Aorta (tissue), 5 donors: ENCODE measurements at places on chromosomes 2 and 18. TPM values are rescaled to one million over a fixed set of nuclear protein-coding genes. Genes with fewer than 3 reads are reported as not detected.
A peak's percentile ranks its signal among the peaks of the same experiment; 100 is the strongest.

- no peak overlapping the region for H3K4me3 ChIP-seq
- no peak overlapping the region for H3K27ac ChIP-seq
- no peaks in the 10 kb centered on the region for H3K36me3 ChIP-seq
- H3K4me1 ChIP-seq = no peaks in the 10 kb centered on the region
- H3K27me3 ChIP-seq = no peaks in the 10 kb centered on the region
- DNase-seq = no peak
These were observed 336.1 kb downstream of the OSR1 start for GRCh38 chr2:19022334-19022733.

Gene SP140
- polyA plus RNA-seq = 0.13 TPM

Gene ITGA4
- polyA plus RNA-seq = 4.5 TPM

Gene ACMSD
- not detected for polyA plus RNA-seq

Gene ASAP2
- 42.4 TPM for polyA plus RNA-seq

Gene CROCC2
- polyA plus RNA-seq = not detected

- no peak overlapping the region for H3K4me3 ChIP-seq
- H3K4me1 ChIP-seq = no peaks in the 10 kb centered on the region
- H3K27me3 ChIP-seq = no peaks in the 10 kb centered on the region
- no peak overlapping the region for H3K27ac ChIP-seq
- H3K36me3 ChIP-seq = no peaks in the 10 kb centered on the region
These were observed 50.2 kb upstream of the KCNE4 start for GRCh38 chr2:223001797-223002175.

DNA sequence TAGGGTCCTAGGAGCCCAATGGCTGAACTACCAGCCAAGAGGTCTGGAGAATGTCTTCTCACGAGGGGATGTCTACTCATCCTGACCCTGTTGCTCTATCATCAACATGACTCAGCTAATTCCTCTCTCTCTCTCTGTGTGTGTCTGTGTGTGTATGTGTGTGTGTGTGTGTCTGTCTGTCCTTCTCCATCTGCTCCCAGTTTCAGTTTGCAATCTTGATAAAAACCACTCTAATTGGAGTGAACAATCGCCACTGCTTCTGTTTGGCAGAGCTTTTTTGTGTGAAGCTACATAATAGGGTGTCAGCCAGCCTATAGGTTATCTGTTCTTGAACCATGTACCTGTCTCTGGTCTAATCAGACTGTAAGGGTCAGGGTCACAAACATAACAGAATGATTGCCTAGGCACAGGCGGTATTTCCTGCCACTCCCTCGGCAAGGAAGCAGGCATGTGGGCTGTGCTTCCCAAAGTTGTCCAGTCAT, 219.8 kb downstream of the SH3BP4 start:
- H3K4me3 ChIP-seq = no peak overlapping the region
- no peaks in the 10 kb centered on the region for H3K27me3 ChIP-seq
- no peak overlapping the region for H3K27ac ChIP-seq
- DNase-seq = no peak
- no peaks in the 10 kb centered on the region for H3K4me1 ChIP-seq

Gene NR4A2
- polyA plus RNA-seq = 5.8 TPM

DNA sequence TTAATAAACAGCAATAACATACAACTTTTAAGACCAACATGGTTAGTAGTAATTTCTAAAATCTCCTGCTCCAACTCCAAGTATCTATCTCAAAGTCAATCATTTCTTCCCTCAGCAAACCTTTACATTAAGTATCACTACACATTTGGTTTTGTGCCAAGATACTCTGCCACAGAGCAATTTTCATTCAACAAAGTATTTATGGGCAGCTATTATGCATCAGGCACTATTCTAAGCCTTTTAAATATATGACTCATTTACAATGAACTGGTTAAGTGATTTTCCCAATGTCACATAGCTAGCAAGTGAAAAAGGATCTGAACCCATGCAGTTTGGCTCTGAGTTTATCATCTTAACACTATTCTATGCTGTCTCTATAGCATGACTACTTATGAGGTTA, 264.3 kb downstream of the NOL4 start:
- no peaks in the 10 kb centered on the region for H3K4me1 ChIP-seq
- no peak overlapping the region for H3K27ac ChIP-seq
- H3K4me3 ChIP-seq = no peak overlapping the region
- no peaks in the 10 kb centered on the region for H3K36me3 ChIP-seq
- DNase-seq = no peak
- no peaks in the 10 kb centered on the region for H3K27me3 ChIP-seq

- H3K4me1 ChIP-seq = peaks cover 5% of the 10 kb centered on the region
- no peaks in the 10 kb centered on the region for H3K27me3 ChIP-seq
- H3K36me3 ChIP-seq = no peaks in the 10 kb centered on the region
- H3K27ac ChIP-seq = no peak overlapping the region
- DNase-seq = no peak
- no peak overlapping the region for H3K4me3 ChIP-seq
These were observed 160.5 kb upstream of the KCNJ3 start for GRCh38 chr2:154537843-154538450.

DNA sequence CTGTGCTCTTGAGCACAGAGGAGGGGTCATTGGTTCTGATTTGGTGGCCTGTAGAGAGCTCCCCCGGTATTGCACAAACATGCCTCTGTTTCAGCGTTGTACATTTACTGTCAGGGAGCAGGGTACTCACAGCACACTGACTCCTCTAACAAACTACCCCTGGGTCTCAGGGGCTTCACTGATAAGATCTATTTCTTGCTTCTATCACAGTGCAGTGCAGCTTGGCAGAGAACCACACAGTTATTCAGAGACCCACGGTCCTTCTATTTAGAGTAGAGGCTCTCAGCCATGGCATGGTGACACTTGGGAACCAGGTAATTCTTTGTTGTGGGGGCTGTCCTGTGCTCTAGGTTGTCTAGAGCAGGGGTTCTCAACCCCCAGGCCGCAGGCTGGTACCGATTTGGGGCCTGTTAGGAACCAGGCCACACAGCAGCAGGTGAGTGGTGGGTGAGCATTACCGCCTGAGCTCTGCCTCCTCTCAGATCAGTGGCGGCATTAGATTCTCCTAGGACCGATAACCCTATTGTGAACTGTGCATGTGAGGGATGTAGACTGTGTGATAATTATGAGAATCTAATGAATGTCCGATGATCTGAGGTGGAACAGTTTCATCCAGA, 133.4 kb upstream of the MYCN start:
- H3K36me3 ChIP-seq = no peaks in the 10 kb centered on the region
- no peaks in the 10 kb centered on the region for H3K4me1 ChIP-seq

DNA sequence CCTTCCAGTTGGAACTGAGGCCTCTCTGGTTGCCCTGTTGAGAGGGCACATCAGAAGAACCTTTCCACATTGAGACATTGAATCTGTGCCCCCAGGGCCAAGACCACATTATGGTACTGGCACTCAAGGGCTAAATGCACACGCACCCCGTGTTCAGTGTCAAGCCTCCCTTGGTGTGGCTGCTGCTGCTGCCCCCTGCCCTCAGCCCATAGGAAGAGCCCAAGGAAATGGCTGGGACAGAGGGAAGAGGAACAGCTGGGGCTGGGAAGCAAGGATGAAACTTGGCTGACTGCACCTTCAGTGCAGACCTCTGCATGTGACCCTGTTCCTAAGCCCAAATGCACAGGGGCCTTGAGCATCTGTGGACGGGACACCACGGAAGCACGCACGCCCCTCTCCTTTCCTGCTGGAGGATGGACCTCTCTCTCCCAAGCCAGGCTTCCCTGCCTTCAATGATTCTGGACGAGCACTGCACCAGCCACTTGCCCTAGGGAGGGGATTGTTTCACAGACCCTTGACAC, 40.2 kb downstream of the NIFK start:
- H3K36me3 ChIP-seq = no peaks in the 10 kb centered on the region
- H3K4me1 ChIP-seq = no peaks in the 10 kb centered on the region
- H3K27ac ChIP-seq = no peak overlapping the region
- DNase-seq = no peak
- no peak overlapping the region for H3K4me3 ChIP-seq
- H3K27me3 ChIP-seq = no peaks in the 10 kb centered on the region

DNA sequence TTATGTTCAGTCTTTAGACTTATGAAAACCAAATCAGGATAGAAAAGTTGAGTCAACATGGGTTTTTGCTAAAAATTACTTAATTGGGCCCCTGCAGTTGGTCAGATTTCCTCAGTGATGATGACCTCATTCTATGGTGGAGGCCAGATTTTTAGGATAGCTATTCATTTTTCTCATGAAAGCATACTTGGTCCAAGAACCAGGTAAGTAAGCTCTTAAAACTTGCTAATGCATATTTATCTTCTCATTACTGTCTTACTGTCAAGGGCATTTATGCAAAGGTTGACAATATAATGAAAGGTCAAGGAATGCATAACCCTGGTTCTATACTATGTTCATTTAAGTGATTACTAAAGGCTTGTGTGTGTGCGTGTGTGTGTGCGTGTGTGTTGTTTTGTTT, 650.6 kb downstream of the SATB2 start:
- no peaks in the 10 kb centered on the region for H3K27me3 ChIP-seq
- H3K4me3 ChIP-seq = no peak overlapping the region
- no peaks in the 10 kb centered on the region for H3K4me1 ChIP-seq

DNA sequence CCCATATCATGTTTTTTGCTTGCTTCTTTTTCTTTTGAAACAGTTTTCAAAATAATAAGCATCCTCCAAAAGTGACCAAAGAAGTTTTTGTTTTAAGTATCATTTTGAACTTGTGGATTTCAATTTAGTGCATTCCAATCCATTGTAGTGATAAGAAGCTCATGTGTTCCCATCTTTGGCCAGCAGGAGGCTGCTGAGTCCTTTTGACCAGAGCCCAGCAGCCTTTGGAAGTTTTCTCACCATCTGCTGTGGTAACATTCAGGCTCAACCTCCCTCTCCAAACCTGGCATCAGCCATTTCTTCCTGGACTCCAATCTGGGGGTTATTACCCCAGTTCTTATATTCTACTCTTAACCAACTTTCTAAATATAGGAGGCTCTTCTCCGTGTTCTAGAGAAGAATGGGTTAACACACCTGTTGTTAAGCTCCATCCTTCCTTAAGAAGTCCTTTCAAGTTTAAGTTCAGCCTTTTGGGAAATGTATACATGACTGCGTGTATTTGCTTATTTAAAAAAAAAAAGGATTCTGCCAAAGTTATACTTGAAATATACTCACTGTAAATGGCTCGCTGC, 39.0 kb upstream of the MAL start:
- H3K27me3 ChIP-seq = no peaks in the 10 kb centered on the region
- H3K4me1 ChIP-seq = no peaks in the 10 kb centered on the region
- H3K27ac ChIP-seq = no peak overlapping the region
- no peak overlapping the region for H3K4me3 ChIP-seq
- no peaks in the 10 kb centered on the region for H3K36me3 ChIP-seq

GRCh38 chr2:240024766-240025165, 376 bp downstream of the NDUFA10 start:
- H3K4me3 ChIP-seq = peak overlapping the region; percentile 86
- no peaks in the 10 kb centered on the region for H3K27me3 ChIP-seq
- no peaks in the 10 kb centered on the region for H3K4me1 ChIP-seq
- no peak for DNase-seq

DNA sequence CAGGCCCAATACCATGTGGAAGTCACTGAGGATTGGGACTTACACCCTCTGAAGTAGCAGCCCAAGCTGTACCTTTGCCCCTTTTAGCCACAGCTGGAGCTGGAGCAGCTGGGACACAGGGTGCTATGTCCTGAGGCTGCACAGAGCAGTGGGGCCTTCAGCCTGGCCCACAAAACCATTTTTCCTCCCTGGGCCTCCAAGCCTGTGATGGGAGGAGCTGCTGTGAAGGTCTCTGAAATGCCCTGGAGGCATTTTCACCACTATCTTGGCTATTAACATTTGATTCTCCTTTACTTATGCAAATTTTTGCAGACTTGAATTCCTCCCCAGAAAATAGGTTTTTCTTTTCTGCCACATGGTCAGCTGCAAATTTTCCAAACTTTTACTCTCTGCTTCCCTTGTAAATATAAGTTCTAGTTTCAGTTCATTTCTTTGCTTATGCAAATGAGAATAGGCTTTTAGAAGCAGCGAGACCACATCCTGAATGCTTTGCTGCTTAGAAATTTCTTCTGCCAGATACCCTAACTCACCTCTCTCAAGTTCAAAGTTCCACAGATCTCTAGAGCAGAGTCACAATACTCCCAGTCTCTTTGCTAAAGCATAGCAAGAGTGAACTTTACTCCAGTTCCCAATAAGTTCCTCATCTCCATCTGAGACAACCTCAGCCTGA, 213.8 kb upstream of the MGAT5 start:
- DNase-seq = no peak
- H3K4me1 ChIP-seq = no peaks in the 10 kb centered on the region
- no peak overlapping the region for H3K27ac ChIP-seq
- H3K27me3 ChIP-seq = peaks cover 2% of the 10 kb centered on the region

DNA sequence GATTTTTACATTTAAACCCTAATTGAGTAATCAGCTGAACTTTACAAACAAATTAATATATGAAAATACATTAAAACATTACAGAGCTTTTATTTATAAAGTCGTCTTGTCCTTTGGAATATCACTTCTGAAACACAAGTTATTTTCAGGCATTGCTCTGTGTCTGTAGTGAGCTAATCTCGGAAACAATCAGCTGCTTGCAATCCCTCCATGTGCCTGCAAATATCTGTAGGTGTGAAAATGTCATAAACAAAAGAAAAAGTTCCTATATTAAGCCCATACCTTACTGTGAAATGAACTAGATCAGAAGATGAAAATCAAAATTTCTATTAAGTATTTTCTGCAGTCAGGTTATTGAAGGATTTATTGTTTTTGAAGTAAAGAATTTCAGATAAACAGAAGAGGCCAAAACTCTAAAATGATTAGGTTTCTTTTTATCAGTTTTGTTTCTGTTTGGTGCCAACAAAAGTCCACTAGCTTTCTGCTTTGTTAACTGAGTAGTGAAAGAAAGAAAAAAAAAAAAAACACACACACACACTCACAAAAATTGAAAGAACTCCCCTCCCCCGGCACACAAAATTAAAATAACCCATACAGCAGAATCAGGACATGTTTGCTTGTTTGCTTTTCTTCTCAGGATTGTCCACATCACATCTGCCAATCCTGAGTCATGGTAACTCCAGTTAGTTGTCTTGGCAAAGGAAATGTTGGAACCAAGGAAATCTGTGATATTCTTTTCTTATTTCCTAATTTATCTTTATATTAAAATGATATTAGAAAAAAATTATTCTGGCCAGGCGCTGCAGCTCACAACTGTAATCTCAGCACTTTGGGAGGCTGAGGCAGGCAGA, 627.0 kb upstream of the SLC39A10 start:
- H3K4me3 ChIP-seq = no peak overlapping the region
- no peaks in the 10 kb centered on the region for H3K27me3 ChIP-seq
- H3K4me1 ChIP-seq = no peaks in the 10 kb centered on the region
- H3K27ac ChIP-seq = no peak overlapping the region
- no peaks in the 10 kb centered on the region for H3K36me3 ChIP-seq
- DNase-seq = no peak

Gene SANBR
- 6.5 TPM for polyA plus RNA-seq

- DNase-seq = no peak
- H3K36me3 ChIP-seq = no peaks in the 10 kb centered on the region
- H3K4me3 ChIP-seq = no peak overlapping the region
- H3K27me3 ChIP-seq = no peaks in the 10 kb centered on the region
These were observed 37.4 kb downstream of the SMAD2 start for GRCh38 chr18:47893047-47893446.

Gene DSC2
- 0.23 TPM for polyA plus RNA-seq
